SK-MEL-5 (cell line): ENCODE measurements at places on chromosomes 2 and 18. TPM values are rescaled to one million over a fixed set of nuclear protein-coding genes. Genes with fewer than 3 reads are reported as not detected.

Gene SP110
- total RNA-seq = 16.0 and 16.4 TPM in 2 replicates

Gene MAB21L4
- not detected in 2 replicates for total RNA-seq

Gene PPIG
- total RNA-seq = 25.7 and 26.0 TPM in 2 replicates

Gene LIMS3
- 0.64 TPM in 1 of 2 replicates, not detected in the other for total RNA-seq

Gene VWA3B
- total RNA-seq = not detected in 2 replicates

Gene GALNT13
- total RNA-seq = 0.21 TPM in 1 of 2 replicates, not detected in the other

Gene PIEZO2
- 0.61 and 0.98 TPM in 2 replicates for total RNA-seq

Gene TBC1D8
- total RNA-seq = 16.2 and 16.9 TPM in 2 replicates

DNA sequence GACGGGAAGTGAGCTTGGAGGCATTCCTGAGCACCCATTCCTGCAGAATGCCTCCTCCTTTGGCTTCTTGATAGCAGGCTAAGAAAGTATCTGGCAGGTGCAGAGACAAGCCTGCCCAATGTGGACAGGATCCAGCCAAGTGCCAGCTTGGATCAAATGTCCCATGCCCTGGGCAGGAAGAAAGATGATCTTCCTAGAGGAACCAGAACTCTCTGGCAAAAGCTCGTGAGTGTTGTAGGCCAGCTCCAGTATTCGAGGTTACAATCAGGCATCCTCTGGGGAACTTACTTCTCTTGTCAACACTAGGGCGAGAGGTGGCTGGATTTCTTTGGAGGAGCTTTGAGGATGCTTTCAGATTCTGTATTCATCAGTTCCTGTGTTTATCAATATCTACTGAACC is 29.9 kb upstream of the PDIA6 start:
- no peak for DNase-seq

DNA sequence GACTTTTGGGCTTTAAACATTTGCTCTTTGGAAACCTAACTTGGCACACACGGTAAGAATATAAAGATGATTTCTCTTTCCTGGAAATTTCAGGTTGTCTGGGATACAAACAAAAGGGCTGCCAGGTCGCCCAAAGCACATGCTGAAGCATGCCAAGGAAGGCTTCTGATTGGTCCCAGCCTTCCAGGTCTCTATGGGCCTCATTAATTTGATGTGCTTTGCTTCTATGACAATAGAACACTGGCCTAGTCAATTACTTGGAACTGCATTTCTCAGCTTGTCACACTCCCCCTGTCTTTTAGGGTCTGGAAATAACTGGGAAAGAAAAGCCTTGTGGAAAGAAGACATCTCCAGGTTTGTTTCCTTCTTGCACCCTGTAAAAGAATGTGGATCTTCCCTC is 228.9 kb downstream of the ADCYAP1 start:
- DNase-seq = no peak

DNA sequence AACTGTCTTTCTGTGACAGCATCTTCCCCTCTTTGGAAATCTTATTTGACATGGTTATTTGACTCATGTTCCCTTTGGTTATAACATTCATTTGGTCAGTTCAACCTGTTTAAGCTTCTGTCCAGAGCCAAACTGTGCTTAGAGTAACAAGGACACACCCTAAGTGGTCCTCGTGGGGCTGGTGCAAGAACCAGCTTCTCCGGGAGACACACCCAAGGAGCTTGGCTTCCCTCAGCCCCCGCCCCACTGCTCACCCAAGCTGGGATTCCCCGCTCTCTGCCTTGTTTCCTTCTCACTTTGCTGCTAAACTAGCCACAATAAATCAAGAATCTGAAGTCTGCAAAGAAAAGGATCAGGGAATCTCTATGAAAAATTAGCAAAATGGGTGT is 1.4 kb downstream of the SCYGR3 start:
- DNase-seq = no peak

DNA sequence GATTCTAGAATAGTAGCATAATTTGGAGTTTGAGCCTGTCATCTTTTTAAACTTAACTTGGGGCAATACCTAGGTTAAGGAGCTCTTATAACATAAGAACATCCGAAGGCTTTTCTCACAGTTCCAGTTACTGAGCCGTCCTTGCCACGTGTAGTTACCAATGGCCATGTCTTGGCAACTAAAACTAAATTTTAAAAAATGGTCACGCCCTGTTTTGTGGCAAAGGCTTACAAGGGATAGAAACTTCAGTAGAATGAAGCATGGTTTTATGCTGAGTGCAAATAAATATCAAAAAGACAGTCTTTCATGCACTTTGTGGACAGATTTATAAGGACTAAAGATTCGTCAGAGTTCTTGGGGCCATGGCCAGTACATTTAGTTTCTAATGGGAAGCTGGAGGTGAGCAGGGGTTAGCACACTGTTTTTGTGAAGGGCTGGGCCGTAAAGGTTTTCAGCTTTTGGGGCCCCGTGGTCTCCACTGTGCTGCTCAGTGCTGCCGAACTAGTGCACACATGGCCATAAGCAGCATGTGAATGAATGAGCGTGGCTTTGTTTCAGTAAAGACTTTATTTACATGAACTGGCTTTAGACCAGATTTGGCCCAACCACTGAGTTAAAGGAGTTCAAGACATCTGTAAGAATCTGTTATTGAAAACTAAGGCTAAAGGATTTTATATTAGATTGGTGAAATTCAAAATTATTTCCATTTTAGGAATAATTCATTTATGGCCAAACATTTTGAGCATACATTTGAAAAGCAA is 41.1 kb downstream of the GRHL1 start:
- DNase-seq = no peak

GRCh38 chr2:238586931-238587775 is 160.4 kb downstream of the ASB1 start:
- DNase-seq = no peak

DNA sequence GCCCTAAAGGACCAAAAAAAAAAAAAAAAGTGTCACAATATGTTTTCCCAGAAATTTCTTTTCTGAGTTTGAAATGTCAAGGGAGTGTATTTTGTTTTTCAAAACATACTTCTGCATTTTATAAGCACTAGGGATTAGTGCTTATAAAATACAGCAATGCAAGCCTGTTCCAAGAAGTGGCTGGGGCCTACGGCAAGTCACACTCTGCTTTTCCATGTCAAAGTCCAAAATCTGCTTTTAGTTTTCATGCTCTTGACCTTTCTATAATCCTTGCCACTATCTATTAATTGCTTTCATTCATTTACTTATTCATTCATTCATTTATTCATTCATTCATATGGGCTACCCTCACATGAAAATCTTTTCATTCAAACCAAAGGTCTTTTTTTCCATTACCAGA is 100.1 kb upstream of the UXS1 start:
- DNase-seq = no peak

- no peak for DNase-seq
Measured at GRCh38 chr2:241868661-241869081, 858 bp upstream of the RTP5 start.

GRCh38 chr2:215454519-215455246 is 18.8 kb upstream of the FN1 start:
- DNase-seq = peak; percentile 61

DNA sequence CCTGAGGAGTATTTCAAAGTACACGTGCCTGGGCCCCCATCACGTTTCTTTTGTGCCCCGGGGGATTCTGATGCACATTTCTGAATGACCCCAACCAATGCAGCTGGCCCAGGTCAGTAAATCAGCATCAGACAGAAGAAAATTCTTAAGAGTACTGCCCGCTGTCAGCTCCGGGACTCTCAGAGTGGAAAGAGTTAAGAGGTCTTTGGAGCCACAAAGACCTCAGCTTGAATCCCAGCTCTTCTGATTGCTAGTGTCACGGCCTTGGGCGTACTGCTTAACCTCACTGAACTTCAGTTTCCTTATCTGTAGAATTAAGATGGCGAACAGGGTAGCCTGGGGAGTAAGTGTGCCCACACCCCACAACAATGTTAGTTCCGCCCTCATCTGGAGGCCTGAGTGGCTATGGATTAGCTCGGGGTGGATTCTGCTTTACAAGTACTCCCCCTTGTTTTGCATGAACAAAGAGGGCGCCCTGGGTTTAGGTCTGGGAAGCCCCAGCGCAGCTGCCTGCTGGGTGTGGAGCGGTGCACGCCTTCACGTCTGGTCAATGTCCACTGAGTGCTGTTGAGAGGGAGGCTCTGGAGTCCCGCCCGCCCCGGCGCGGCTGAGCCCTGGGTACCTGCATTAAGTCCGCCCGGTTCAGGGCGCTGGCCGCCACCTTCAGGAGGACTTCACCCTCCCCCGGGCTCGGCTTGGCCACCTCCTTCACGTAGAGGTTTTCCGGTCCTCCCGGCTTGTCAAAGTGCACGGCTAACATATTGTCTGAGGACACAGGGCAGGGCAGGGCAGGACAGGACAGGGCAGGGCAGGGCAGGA is 858 bp downstream of the TP53I3 start:
- DNase-seq = peak; percentile 78

GRCh38 chr2:119117408-119117807 is 41.1 kb downstream of the C1QL2 start:
- DNase-seq = no peak

- no peak for DNase-seq
Measured at GRCh38 chr2:216030216-216030615, 16.9 kb upstream of the MREG start.

- no peak for DNase-seq
Measured at GRCh38 chr18:76873713-76874112, 51.4 kb downstream of the ZNF236 start.

DNA sequence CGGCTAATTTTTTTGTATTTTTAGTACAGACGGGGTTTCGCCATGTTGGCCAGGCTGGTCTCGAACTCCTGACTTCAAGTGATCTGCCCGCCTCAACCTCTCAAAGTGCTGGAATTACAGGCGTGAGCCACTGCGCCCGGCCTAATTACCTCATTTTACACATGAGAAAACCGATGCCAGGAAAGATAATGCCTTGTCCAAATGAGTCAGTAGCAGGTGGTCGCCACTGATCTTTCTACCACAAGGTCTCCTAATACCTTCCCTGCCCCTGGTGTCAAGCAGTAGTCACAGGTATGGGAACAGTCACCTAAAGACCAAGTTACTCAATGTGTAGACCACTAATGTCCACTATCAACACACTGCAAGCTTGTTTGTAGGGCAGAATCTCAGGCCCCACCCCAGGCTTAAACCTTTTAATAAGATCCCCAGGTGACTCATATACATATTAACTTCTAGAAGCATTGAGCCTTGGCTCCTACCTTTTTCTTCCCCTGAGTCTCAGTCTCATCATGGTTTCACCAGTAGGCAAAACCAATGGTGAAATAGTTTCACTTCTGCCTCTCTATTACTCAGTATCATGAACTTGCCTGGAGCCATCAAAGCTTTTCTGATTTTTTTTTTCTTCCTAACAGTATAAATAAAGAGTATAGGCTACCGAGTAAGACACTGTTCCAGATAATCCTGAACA is 6.9 kb upstream of the EPB41L5 start:
- no peak for DNase-seq

- peak; percentile 84 for DNase-seq
Measured at GRCh38 chr2:25567406-25567805, 106.0 kb downstream of the DTNB start.

DNA sequence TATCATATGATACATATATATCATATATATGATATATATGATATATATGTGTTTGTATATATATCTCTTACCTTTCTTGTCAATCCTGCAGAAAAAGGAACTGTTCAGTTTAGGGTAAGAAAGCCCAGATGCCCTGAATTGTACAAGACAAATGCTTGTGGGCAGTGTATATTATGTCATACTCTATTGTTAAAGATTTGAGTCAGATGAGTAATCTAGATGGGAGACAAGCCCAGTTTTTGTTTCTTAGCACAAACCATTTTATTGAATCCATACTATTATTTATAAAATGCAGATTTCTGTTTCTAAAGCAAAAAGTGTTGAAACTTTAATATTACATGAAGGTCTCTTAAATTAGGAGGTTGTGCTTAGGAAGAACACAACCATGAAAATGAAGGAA is 90.6 kb downstream of the VRK2 start:
- DNase-seq = no peak

- no peak for DNase-seq
Measured at GRCh38 chr2:64283006-64283570, 138.9 kb upstream of the PELI1 start.

DNA sequence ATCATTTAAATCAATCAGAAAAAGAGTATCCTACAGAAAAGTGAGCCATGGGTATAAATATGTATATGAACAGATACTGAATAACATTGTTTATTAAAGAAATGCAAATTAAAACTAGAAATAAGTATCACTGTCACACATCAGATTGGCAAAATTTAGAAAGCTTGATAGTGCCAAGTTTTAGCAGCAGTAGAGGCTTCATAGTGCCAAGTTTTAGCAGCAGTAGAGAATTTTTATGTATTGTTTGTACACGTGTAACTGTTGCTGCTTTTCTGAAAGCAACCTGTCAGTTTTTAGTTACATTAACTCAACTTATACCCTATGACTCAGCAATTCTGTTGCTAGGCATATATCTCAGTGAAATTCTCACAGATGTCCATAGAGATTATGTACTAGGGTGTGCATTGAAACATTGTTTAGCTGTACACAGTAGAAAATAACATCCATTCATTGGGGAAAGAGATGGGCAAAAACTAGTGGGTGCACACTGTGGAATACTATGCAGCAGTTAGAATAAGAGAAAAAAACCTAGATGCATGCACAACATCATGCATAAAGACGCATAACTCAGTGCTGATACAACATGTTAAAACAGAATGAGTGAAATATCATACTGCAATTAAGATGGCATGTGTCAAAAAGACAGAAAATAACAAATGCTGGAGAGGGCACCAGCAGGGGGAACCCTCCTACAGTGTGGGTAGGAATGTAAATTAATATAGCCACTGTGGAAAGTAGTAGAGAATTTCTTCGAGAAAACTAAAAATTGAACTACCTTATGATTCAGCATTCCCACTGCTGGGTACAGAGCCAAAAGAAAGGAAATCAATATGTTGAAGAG is 294.5 kb upstream of the NT5C1B start:
- peak; percentile 60 for DNase-seq

GRCh38 chr2:124121760-124122275 is 96.7 kb downstream of the CNTNAP5 start:
- DNase-seq = no peak

GRCh38 chr18:45249246-45249661 is 366.0 kb upstream of the SLC14A2 start:
- no peak for DNase-seq

DNA sequence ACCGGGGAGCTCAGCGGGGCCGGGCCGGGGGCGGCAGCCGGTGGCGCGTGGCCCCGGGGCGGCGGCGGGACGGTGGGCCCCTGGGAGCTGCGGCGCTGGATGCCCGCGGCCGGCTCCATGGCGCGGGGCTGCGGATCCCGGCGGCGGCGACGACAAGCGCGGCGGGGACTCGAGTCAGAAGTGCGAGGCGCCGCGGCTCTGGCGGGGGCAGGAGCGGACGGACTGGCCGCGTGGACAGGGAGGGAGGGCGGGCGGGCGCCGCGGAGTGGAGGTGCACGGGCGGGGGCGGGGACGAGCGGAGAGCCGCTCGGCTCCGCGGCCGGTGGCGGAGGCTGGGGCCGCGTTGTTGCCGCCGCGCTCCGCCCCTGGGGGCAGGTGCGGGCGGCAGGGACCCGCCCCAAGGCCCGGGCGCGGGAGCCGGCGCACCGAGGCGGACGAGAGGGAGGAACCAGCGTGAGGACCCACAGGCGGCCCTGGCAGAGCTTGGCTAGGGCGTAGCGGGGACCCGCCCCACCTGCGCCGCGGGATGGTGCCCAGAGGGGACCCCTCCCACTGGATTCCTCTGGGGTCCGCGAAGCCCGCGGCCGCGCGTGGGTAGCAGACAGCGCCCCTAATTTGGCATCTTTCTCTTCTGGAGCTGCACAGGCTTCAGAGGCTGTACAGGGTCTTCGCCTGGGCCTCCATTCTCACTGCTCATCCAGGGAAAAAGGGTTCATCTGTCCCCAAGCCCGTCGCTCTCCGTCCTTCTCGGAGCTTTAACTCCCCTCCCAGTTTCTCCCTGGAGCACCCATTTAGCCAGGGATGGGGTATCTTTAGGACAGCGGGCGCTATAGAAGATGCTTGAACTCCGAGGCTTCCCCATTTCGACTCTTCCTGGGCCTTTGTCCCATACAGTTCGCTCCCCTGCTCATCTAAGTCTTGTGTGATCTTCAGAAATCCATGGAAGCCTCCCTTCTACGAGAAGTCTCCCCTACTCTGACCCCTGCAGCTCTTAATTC is at the start of gene TMEM163:
TMEM163 (minus strand) TSS at position 184 of the 998 bp plus-strand sequence.
- no peak for DNase-seq
